Activated naive CD4-positive, alpha-beta T cell (primary cell): ENCODE measurements at places on chromosomes 11 and 22.

DNA sequence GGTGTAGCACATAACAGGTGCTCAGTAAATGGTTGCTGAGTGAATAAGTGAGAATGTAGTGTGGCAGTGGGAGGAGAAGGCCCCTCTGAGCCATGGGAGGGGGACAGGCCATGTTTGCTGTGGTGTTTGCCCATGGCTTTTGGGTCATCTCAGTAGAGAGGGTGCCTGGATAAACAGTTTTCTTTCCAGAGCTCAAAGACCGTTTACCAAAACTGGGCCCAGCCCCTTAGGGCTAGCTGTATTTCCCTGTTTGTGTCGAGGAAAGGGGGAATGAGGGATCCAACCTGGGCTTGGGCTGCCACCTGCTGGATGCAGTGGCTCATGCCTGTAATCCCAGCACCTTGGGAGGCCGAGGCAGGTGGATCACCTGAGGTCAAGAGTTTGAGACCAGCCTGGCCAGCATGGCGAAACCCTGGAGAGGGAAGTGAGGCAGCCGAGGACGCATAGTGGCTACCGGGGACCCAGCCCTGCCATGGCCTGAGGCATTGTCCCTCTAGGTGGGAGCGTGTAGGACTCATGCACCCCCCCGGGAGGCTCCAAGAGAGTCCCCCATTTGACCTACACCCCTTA lies 8.7 kb upstream of the LTO1 start:
- no peak for DNase-seq

- DNase-seq: no peak
Observed at GRCh38 chr11:109885006-109885405, 208.2 kb upstream of the ZC3H12C start.

- no peak for DNase-seq
Observed at GRCh38 chr11:74687237-74688023, 43.8 kb downstream of the CHRDL2 start.

GRCh38 chr22:49340406-49340805 lies 487.3 kb downstream of the BRD1 start:
- DNase-seq: no peak

DNA sequence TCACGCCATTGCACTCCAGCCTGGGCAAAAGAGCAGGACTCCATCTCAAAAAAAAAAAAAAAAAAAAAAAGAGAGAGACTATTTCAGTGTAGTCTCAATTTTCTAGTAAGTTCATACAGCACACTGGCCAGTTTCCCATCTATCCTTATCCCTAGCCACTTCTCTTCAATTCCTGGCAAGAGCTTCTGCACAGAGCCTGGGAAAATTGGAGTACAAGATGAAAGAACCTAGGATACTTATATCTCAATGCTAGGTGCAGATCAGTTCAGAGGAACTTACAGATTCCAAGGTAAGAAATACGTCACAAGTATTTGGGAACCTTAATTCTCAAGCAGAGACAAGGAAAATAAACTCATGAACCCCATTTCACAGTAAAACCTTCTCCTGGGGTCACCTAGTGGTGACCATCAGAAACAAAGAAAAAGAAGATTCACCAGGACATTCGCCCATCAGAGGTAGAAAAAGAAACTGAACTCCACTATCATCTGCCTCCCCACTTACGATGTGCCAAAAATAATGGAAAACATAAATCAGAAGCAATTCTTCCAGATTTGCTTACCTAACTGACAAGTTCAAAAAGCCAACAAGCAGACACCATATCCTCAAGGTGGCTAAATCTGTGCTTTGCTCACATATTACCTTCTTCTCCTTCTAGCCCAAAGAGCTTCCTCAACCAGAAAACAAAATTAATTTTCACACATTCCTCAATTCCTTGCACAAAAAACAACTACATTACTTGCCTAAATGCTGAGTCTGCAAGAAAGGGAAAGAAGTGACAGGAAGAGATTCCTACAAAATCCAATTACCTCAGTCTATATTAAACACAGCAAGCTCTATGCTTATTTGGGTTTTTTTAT lies 4.9 kb downstream of the DENND5A start:
- DNase-seq: no peak

DNA sequence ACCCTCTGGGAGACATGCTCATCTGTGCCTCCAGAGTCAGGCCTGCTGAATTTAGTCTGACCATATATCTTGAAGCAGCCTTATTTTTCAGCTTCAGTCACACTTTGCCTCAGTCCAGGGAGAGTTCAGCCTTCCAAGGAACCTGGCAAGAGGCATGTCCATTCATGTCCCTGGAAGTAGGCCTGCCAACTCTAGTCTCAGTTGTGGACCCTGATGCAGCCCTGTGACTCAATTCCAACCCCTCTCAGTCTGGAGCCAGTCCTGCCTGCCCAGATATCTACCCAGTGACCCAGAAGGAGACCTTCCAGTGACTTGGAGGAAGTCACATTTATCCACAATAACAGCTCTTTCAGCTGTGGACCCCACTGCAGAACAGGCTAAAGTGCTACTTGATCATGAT lies 566.6 kb downstream of the TMEM135 start:
- no peak for DNase-seq

- DNase-seq: no peak
Observed at GRCh38 chr22:26398741-26399153, 30.3 kb upstream of the ASPHD2 start.

DNA sequence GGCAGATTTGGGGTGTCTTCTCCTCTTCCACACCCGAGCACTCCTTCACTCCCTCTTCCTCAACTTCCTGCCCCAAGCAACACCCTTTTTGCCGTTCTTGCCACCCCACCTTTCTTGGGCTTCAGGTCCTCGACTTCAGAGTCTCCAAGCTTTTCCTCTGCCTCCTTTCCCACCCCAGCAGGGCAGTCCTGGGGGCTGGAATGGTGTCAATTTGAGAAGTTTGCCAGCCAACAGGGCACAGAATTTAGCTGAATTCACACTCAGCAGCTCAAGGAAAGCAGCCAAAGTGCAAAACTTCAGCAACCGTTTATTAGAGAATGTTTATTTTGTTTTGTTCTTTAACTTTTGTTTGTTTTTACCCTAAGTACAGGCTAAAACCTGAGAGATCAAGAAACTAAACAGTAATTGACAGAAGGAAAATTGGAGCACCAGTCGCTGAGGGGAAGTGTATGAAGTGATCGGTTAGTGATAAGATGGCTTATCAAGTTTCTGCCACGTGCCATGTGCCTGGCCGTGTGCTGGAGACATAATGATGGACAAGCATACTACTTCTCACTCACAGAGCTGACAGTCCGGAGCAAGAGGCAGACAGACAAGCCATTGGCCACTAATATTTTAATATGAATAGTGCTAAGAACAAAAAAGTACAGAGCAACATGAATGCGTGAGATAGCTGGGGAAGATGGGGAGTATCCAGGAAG lies 44.4 kb downstream of the AHNAK start:
- DNase-seq: no peak

DNA sequence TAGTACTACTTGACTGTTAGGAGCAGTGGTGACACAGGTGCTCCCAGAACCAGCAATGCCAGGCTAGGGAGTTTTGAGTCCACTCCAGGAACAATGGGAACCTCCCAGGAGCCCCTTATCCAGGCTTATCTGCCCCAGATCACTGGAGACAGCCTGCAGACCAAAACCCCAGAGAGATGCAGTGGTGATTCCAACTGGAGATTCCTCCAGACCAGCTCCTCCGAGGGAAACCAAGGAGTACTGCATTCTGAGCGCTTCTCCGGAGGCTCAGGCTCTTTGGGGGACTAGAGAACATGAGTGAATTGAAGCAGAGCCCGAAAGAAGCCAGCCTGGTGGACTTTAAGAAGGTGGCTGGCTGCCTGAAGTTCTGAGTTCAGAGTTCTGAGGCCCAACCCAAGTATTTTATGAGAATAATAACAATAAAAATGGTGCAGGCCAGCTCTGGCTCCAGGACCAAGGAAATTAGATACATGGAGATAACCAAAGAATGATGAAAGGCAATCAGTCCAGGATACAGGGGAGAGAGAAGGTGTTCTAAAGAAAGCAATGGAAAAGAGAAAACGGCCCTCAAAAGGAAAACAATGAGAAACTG lies 1.3 kb upstream of the TMEM25 start:
- no peak for DNase-seq

DNA sequence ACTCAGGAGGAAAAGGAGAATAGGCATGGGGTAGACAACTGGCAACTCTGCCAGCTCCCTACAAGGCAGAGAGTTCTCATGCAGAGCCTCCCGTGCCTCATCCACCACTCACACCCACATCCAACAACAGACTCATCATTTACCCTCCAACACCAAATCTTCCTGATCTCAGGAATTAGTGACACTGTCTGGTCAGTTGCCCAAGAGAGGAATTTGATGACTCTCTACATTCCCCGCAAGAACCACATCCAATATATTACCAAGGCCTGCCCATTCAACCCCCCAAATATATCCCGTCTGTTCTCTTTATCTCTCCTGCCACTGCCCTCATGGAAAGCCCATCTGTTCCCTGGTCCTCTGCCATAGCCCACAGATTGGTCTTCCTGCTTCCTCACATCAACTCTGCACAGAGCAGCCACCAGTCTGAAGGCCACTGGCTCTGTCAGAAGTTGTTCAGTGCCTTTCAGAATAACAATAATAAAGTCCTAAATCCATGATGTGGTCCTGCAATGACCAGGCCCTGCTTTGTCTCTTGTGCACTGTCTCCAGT lies 57.5 kb upstream of the CD82 start:
- DNase-seq: no peak

DNA sequence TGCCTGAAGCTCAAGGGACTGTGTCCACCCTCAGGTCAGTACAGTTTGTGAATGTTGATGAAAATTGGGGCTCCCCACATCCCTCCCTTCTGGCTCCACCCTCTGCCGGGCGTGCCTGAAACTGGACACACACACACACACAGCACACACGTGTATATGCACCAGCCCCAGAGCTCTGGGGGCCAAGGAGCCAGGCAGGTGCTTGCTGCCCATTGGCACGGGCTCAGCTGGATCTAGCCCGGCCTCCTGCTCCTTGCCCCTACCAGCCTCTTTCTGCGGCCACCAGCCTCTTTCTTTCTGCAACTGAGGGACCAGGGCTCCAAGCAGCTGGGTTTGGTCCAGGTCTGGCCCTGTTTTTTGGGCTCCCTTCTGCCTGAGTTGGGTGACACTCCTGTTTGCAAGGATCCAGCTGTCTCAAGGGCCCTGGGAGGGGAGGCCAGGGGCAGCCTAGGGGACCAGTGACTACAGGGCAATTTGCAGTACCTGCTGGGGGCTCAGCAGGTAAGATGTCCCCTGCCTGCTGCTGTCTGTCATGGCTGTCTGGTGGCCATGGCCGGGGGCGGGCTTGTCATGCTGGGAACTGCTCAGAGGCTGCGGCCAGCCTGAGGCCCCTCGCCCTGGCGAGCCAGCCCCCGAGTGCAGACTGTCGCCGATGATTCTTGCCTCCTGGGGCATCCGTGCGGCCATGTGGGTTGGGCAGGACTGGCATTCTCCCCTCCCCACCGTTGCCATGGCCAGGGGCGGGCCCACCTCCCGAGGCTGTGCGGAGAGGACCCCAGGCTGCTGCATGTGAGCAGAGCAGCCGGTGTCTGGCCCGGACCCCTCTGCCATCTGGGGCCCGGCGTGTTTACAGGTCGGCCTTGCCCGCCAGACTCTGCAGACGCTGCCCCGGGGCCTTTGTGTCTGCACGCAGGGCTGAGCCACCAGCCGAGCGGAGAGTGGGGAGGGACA lies 51.5 kb upstream of the PPARA start:
- no peak for DNase-seq

- DNase-seq: no peak
Observed at GRCh38 chr22:46671824-46672432, 51.7 kb downstream of the GRAMD4 start.

GRCh38 chr22:36334821-36335603 lies 52.8 kb downstream of the MYH9 start:
- no peak for DNase-seq

GRCh38 chr11:44621140-44621681 lies 55.7 kb downstream of the CD82 start:
- no peak for DNase-seq

DNA sequence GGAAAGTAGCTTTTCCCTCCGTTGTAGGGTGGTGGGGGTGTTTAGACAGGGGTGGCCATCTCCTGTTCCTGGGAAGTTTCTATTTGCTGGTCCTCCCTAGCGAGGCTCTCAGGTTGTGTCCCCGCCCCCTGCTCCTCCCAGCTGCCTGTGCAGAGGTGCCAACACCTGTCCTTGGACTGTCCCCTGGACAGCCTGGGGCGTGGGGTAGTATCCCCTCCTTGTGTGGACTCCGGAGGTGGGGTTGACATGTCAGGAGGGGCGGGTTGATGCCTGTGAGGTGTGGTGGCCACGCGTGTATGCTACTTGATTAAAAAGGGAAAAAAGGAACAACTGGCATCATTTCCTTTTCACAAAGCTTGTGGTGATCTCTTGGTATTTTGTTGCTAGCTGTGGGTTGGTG lies 14.3 kb upstream of the RANBP1 start:
- no peak for DNase-seq

- DNase-seq: no peak
Observed at GRCh38 chr11:23097891-23098290, 237.6 kb upstream of the CCDC179 start.

DNA sequence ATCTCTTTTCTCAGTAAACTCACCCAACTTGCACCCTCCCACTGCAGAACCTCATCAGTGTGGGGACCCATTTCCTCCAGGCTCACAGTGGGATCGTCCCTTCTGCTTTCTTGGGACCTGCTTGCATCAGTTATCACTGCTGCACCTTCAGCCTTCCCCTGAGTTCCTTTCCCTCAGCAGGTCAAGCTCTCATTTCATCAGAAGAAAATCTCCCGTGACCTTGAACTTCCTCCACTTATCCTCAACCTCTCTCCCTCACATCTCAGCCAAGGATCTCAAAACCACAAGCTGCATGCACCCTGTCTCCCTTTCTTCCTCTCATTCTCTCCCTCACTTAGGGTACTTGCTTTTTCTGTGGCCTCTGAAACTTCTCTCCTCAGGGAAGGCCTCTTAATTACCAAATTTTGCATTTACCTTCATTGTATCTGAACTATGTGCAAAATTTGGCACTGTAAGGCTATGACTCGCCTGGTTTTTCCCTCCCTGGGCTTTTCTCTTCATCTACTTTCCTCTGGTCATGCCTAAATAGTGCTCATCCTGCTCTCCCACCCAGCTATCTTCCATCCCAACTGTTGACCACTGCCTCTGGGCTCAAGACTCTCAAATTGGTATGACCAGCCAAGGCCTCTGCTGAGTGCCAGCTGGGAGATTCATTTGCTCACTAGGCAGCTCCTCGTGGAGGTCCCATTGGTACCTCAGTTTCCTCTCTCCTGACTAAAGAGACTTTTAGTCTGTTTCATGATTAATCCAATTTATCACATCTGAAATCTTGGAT lies 2.7 kb upstream of the RCE1 start:
- no peak for DNase-seq
